NCI-H187 treated with DMSO at 0.1 percent for 48 hours (cell line): ENCODE measurements at places on chromosomes 2 and 18.

DNA sequence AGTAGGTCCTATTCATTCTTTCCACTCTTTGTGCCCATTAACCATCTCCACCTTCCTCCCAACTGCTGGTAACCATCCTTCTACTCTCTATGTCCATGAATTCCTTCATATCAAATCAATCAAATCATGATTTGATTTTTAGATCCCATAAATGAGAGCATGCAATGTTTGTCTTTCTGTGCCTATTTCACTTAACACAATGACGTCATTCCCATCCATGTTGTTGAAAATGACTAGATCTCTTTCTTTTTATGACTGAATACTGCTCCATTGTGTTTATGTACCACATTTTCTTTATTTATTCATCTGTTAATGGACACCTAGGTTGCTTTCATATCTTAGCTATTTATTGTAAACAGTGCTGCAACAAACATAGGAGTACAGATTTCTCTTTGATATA, 827.3 kb upstream of the NRXN1 start:
- no peak for DNase-seq

DNA sequence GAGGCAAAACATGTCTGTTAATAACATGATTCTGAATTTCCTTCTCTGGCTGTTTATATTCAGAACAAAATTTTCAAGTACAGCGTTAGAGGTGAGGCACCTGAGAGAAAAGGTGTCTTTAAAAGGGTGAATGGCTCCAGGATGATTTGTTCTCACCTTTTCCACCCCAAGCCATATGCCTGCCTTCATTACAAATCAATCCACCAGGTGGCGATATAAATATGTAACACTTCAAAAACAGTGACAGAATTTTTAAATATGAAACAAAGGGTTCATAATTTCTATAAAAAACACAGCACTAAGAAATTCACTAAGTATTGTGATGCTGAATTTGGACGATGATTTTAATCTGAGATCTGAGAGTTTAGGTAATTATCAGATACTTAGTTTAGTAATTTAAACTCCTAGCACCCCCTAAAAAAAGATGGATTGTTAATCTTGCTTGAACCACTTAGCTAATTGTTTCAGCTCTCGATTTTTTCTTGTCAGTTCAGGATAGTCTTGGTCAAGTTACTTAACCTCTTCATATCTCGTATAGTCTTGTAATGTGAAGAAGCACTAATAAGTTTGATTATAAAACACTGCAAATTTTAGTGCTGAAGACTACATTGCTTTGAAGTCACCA, 528.8 kb downstream of the CPS1 start:
- DNase-seq, result no peak

DNA sequence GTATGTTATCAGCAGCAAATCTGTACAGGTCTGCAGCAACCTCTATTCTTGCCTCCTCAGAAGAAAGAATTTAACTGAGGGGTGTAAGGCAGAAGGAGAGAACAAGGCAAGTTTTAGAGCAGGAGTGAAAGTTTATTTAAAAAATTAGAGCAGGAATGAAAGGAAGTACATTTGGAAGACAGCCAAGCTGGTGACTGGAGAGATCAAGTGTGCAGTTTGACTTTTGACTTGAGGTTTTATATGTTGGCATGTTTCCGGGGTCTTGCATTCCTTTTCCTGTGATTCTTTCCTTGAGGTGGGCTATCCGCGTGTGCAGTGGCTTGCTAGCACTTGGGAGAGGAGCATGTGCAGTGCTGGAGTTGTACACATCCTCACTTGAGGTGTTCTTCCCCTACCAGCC, 16.5 kb upstream of the CERS6 start:
- DNase-seq, result no peak

- DNase-seq, result no peak
Measured at GRCh38 chr2:167258712-167259111, 370.4 kb downstream of the XIRP2 start.

DNA sequence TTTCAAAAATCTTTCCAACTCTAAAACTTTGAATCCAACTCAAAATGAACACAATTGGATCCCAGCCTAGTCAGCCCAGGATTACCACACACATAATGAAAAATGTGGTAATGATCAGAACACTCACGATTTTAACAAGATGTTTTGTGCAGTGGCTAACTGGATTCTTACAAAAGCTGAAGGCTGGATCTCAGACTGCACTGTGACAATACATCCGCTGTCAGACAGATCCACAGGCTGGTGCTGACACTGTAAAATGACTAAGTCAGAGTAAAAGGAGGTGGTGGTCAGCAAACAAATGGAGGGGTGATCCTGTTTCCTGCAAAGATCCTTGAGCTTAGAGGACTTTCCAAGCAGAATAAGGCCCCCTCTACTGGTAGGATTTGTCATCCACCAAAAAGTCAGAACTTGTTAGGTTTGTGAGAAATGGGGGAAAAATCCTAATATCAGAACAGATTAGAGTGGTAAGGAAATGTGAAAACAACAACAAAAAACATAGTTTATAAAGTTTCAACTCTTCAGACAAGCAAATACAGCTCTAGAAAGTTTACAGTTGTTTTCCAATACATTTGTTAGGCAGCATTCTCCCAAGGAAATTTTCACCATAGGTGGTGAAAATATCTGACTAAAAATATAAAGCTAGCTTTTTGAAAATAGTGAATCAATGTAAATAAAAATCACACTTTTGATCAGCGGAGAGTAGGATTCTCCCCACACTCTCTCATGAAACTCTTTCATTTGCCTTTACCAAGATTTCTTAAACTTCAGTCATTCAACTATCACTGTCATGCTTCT, 211.9 kb downstream of the AGPS start:
- no peak for DNase-seq

DNA sequence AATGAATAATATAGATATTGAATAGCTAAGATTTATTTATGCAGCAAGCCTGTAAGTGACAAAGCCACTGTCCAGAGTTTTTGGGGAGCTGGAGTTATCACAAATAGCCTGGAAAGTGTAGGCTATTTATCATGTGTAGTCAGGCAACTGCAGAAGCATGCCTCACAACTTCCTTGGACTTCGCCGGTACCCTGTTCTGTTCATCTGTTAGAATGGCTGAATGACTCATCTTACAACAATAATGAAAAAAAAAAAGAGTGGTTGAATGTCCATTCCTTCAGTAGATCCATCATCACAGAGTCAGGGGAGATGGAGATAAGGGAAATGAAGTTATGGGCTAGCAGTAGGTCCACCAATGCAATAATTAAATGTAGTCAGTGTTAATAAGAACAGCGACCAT, 24.0 kb upstream of the ATP5MC3 start:
- no peak for DNase-seq

GRCh38 chr2:164275659-164276058, 345.6 kb downstream of the GRB14 start:
- DNase-seq, result no peak

DNA sequence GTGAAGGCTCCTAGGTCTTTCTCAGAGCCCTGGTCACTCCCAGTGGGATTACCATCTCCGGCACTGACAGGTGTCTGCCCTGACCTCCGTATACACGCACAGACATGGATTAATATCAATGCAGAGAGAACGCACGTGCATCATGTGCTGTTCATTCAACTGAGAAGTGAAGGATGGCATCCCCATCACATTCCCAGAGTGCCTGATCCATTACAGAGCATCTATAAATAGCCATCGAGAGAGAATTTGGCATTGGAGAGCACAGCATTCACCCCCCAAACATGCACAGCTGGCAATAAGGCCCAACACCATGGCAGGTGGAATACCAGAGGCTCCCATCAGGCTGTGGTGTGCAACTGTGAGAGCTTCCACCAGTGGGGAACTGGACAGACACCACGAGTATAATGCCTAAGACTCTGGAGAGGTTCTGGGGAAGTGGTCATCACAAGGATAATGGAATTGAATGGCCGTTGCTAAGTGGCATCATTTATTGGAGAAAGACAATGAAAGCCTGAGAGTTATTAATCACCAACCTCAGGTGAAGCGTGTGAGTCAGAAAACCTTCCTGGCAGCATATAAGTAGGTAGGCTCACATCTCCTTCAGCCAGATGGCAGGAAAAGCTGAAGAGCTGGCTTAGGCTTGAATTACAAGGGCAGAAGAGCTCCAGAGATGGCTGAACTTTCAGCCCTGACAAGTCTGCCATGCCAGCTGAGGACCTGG, 244.5 kb upstream of the ID2 start:
- no peak for DNase-seq

GRCh38 chr2:196390243-196391148, 219.1 kb upstream of the STK17B start:
- DNase-seq, result no peak

GRCh38 chr2:63861220-63861822, 19.6 kb downstream of the UGP2 start:
- DNase-seq, result no peak

DNA sequence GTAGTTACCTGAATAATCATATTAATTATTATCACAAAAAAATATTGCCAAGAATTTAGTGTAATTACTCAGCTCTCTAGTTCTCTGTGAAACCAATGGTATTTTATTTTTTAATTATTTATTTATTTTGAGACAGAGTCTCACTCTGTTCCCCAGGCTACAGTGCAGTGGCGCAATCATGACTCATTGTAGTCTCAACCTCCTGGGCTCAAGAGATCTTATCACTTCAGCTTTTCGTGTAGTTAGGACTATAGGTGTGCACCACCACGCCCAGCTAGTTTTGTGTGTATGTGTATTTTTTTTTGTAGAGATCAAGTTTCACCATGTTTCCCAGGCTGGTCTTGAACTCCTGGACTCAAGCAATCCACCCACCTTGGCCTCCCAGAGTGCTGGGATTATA, 440.4 kb upstream of the CDH20 start:
- no peak for DNase-seq

- DNase-seq, result no peak
Measured at GRCh38 chr2:102801098-102801718, 39.4 kb downstream of the TMEM182 start.

DNA sequence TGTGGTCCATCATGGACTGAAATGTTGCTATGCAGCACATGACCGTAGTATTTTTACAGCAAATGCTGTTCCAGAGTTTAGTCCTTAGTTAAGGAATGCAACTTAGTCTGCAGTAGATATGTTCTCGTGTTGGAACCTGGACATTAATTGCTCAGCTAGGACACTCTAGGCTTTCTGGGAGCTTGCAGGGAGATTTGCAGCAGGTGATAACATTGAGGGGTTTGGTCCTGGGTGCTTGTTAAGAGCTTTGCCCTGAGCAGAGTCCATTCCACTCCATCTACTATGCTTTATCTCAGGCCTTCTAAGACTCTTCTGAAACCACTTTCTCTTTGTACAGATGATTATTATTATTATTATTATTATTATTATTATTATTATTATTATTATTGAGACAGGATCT, 27.1 kb downstream of the DRC1 start:
- no peak for DNase-seq

DNA sequence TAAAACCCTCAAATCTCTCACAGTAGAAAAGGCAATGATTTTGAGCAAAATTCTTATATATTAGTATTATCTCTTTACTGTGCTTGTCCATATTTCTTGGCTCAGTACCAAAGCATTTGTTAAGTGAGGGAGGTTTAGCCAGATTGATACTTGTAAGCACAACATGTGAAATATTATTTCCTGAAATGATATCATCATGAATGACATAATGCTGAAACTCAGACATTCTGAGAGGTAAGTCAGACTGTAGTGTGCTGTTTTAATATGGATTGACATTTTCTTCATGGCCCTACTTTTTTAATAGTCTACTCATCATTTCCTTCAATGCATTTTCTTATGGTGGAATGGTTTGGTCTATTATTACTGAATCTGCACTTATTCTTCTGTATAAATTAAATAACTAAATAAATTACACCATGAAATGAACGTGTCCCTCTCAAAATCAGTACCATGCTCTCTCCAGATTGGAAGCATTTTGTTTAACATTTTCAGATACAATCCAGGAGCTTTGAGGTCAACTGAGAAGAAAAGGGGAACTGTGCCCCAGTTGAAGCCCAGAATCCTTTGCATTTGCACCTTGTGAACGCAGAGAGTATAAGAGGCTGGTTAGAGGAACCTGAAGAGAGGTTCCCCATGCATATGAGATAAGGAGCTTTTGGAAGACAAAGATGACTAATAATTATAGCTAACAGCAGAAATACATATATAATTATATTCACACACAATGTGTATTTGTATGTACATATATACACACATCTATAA, 50.1 kb upstream of the CRACDL start:
- DNase-seq, result no peak

GRCh38 chr18:11947214-11948191, 33.8 kb upstream of the IMPA2 start:
- DNase-seq, result no peak

GRCh38 chr2:189648846-189649509, 12.3 kb upstream of the ASNSD1 start:
- DNase-seq, result no peak

DNA sequence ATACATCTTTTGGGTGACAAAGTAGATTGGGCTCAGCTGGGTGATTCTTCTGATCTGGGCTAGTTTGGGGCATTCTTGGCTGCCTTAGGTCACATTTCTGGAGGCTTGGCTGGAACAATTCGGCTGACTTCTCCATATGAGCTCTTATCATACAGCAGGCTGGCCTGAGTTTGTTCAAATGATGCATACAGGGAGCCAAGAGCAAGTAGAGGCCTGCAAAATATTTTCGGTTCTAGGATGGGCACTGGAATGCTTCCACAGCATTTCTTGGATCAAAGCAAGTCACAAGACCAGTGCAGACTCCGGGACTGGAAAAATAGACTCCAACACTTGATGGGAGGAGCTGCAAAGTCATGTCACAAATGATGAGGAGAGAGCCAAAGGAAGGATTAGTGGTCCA, 98.4 kb downstream of the SCG2 start:
- DNase-seq, result no peak

GRCh38 chr2:68936889-68937288, 15.8 kb downstream of the GKN2 start:
- DNase-seq, result no peak

- no peak for DNase-seq
Measured at GRCh38 chr2:47070155-47070919, 84.8 kb downstream of the STPG4 start.

DNA sequence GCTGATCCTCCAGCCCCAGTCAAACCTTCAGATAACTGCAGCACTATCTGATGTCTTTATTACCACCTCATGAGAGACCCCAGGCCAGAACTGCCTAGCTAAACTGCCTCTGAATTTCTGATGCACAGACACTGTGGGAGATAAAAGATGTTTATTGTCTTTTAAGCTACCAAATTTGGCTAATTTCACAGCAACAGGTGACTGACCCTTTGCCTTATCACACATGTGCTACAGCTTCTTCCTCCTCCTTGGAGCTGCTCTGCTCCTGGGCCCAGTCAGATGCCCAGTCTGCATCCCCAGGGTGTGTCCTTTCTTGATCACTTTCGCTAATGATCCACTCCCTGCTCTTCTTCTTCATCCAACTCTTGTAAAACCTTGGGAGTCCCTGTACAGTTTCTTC, 19.6 kb upstream of the ACOXL start:
- DNase-seq, result no peak

DNA sequence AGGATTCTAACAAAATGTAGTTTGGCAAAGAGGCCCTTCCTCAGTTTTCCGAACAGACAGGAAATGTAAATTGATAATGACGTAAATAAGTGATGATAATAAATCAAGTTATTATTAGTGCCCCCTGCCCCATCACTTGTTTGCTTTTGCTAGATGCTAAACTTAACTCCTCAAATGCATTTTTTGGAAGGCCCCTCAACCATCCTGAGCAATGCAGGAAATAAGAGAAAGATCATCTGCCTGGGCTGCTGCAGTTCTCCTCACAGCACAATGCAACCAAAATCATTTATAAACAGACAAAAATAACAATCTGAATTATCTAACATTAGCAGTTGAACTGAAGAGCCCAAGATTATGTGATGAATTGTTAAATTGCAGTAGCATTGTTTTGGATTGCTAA, 62.6 kb upstream of the PSMD14 start:
- no peak for DNase-seq

- no peak for DNase-seq
Measured at GRCh38 chr2:73175663-73176204, 26.6 kb upstream of the NOTO start.
